ENCODE measurements at places on chromosomes 4 and X.
A peak's percentile ranks its signal among the peaks of the same experiment; 100 is the strongest.

- peak; percentile 43 for DNase-seq
Observed at GRCh38 chrX:23292988-23293651, 41.5 kb upstream of the PTCHD1 start.

DNA sequence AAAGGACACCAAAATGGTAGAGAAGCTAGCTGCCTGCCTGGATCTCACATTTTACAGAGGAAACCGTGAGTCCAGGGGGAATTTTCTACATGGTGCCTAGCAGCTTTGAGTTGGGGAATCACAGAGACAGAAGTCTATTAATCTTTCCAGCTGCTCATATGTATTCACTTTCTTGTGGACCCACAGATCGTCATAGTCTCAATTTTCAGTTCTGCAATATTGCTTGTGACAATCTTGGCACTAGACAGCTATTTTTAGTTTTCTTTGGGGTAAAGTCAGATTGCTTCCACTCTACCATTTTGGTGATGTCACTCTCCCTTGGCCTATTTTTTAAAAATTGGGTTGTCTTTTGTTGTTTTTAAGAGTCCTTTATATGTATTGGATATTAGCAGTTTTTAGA, 233.4 kb upstream of the STK26 start:
- DNase-seq: no peak

- no peak for DNase-seq
Observed at GRCh38 chr4:57131849-57132742, 21.9 kb upstream of the IGFBP7 start.

DNA sequence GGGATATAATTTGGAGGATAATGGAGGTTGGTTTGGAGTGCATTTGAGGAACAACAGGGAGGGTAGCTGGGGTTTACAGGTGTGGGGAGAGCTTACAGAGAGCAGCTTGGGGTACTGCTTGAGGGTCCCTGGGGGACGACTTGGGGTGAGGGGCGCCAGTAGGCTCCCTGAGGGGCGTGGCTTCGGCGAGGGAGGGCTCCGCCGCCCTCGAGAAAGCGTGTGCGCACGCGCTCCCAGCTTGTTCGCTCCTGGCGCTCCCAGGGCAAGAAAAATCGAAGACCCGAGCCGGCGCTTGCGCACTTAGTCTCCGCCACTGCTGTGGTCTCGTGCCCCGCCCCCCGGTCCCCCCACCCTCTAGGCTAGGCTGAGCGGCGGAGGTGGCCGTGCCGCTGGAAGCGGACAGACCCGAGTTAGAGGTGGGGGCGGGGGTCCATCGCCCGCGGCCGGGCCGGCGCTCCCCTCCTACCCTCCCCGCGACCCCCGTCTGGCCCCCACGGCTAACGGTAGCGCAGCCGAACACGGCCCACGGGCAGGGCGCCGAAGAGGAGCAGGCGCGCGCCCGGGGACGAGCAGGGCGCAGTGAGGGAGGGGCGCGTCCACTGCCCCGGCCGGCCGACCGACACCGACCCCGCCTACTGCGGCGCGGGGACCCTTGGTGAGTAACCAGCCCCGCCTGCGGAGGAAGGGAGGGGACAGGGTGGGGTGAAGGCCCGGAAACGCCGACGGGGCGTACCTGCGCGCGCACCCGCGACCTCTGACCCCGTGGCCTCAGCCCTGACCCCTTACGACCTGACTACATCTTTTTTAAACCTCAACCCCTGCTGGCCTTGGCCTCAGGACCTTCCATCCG, 5.4 kb upstream of the CCDC120 start:
- no peak for DNase-seq

GRCh38 chrX:49956313-49956712, 33.9 kb downstream of the CLCN5 start:
- no peak for DNase-seq

DNA sequence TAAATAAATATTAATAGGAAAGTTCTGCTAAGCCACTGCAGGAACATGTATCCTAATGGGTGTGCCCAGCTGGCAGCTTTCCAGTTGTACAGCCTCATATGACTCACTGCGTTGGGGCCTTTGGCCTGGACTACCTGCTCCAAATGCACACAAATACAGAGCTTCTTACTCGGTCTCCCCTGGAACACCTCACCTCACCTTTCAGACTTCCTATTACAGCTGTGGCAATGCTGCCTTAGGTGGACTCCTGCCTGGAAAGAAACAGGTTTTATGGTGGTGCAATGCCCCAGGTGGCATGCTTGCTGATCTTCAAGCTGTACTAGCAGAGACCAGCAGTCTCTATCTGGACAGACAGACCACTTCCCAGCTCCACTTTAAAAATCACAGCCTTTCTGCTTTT, 85.7 kb upstream of the EXOC1L start:
- no peak for DNase-seq

- DNase-seq: no peak
Observed at GRCh38 chr4:123415977-123416376, 19.4 kb downstream of the SPRY1 start.

DNA sequence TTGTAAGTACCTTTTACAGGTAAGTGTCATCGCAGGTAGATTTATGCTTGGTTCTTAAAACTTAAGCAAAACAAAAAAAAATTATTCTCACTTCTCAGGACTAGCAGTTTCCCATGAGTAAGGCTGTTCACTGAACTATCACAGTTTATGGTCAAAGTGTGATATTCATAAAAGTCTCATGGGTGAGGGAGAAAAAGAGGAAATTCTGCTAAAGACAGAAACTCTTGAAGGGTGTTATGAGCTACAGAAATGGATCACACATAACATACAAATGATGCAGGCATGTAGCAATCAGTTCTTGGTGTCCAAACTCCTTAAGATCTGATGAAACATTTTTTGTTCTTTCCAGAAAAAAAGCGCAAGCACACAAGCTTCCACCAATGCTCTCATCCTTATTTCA, 8.5 kb downstream of the RAB9A start:
- DNase-seq: no peak

DNA sequence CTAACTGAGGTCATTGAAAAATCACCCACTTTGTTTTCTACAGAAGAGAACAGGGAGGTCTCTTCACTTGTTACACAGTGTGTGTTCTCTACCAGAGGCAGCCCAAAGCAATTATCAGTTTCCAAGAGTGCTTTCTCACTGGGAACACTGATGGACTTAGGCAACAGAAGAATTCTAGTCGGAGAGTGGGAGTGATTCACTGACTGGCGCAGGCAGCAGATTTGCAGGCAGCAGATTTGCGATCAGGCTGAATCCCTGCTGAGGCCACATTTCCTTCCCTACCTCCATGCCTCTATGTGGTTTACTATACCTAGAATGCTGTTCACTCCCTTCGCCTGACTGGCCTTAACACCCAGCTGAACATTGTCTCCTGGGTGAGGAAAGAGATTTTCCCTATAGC, 6.6 kb downstream of the OCIAD2 start:
- DNase-seq: peak; percentile 49

- DNase-seq: no peak
Observed at GRCh38 chrX:3145716-3146115, 104.4 kb downstream of the ARSF start.

- no peak for DNase-seq
Observed at GRCh38 chr4:89352541-89352940, 44.9 kb upstream of the GPRIN3 start.

- DNase-seq: no peak
Observed at GRCh38 chr4:166134285-166134684, 261.2 kb downstream of the TLL1 start.

- DNase-seq: no peak
Observed at GRCh38 chr4:102683881-102684609, 76.7 kb downstream of the MANBA start.

DNA sequence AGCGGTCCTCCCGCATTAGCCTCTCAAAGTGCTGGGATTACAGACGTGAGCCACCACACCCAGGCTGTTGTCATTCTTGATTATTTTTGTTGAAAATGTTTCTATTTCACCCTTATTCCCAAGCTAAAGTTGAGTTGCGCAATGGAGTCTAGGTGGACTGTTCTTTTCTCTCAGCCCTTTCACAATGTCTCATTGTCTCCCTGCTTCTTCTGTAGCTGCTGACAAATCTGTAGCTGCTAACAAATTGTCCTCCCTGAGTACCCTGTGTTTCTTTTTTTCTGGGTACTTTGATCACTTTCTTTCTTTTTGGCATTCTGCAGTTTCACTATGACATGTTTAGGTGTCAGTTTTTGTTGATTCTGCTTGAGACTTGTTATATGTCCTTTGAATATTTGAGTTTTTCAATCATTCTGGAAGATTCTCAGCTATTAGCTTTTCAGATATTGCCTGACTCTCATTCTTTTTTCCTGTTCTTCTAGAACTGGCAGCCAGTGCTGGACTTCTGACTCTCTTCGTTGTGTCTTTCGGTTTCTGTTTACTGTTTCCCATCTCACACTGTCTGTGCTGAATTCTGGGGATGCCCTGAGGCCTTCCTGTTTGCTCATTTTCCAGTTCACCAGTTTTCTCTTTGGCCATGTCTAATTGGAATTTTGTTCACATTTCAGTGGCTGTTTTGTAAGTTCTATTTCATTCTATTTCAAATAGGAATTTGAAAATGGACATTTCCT, 6.6 kb downstream of the ABCD1 start:
- no peak for DNase-seq

All from dorsolateral prefrontal cortex (tissue), 122 donors.